ENCODE measurements at places on chromosomes 6 and 20. TPM values are rescaled to one million over a fixed set of nuclear protein-coding genes. Genes with fewer than 3 reads are reported as not detected.

The GDAP1L1 gene
- 0.11 TPM for polyA plus RNA-seq

The C6orf118 gene
- 4.2 TPM for polyA plus RNA-seq

The SYCP2 gene
- 4.9 TPM for polyA plus RNA-seq

The SNAP91 gene
- polyA plus RNA-seq: 0.57 TPM

The ADNP gene
- polyA plus RNA-seq: 136 TPM

The ERVFRD-1 gene
- 0.13 TPM for polyA plus RNA-seq

The FBXO5 gene
- 36.6 TPM for polyA plus RNA-seq

The GTSF1L gene
- not detected for polyA plus RNA-seq

The BPIFB2 gene
- polyA plus RNA-seq: not detected

The MUC22 gene
- polyA plus RNA-seq: not detected

The FLRT3 gene
- 138 TPM for polyA plus RNA-seq

The LIN28B gene
- polyA plus RNA-seq: 0.14 TPM

The KCNQ5 gene
- polyA plus RNA-seq: 0.28 TPM

The DHX35 gene
- 15.2 TPM for polyA plus RNA-seq

The NR2E1 gene
- polyA plus RNA-seq: not detected

The EPPIN gene
- polyA plus RNA-seq: 0.32 TPM

The PRSS35 gene
- 36.9 TPM for polyA plus RNA-seq

The CTCFL gene
- 2.2 TPM for polyA plus RNA-seq

The RBM24 gene
- 1.3 TPM for polyA plus RNA-seq

The GJA1 gene
- polyA plus RNA-seq: 76.3 TPM

Measured in right renal cortex interstitium (tissue), 3 donors.